ENCODE measurements at places on chromosomes 12 and 14. TPM values are rescaled to one million over a fixed set of nuclear protein-coding genes. Genes with fewer than 3 reads are reported as not detected.

NPFF gene
- not detected for total RNA-seq

DNA sequence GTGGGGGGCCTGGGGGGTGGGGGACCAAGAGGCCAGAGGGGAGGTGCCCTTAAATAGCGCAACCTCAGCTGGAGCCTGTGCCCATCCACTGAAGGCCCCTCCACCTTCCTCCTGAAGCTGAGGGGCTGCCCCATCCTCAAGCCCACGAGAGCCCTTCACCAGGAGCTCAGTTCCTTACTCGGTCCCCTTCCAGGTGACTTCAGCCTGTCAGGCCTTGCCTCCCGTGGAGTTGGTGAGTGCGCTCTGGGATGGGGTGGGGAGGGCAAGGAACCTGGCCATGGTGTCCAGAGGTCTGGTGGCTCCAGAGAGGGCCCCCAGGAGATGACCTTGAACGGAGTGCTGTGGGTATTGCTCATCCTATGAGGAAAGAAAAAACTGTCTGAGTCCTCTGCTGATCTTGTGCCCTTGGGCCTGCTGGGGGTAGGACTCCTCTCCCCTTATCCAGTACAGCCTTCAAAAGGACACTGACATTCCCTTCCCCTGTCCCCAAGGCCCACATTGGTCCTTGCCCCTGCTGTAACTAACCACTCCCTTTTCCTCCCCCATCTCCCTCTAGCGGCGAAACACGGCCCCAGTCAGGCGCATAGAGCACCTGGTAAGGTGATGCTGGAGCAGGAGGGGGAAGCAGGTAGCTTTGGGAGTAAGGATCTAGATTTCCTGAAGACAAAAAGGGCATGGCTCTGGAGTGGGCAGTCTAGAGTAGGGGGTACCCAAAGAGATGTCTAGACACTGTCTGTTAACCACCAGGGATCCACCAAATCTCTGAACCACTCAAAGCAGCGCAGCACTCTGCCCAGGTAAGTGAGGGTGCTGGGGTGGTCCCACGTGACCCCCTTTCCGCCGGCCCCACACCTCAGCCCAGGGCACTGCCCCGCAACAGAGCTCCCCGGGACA lies 3.6 kb downstream of the TNS2 start:
- H3K36me3 ChIP-seq = no peaks in the 10 kb centered on the region
- peak; percentile 79 for DNase-seq
- peak overlapping the region; percentile 95 for H3K4me3 ChIP-seq
- peaks cover 20% of the 10 kb centered on the region for H3K4me1 ChIP-seq

- no peaks in the 10 kb centered on the region for H3K4me1 ChIP-seq
- no peak for DNase-seq
- no peaks in the 10 kb centered on the region for H3K36me3 ChIP-seq
Measured at GRCh38 chr12:14007639-14008038, 26.2 kb upstream of the GRIN2B start.

DNA sequence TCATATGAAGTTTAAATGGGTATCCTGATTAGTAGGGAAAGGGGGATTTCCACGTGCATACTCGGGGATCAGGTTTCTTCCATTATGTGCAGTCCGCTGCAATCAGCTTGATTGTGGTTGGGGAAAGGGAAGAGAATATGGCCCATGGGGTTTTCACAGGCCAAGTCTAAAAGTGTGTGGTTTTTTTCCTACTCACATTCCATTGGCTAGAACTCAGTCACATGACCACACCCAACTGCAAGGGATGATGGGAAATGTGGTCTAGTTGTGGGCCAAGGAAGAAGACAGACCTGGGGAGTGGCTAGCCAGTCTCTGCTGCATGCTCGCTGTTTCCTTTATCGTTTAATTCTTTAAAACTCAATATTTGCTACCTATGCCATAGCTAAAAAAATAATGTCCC lies 105.1 kb downstream of the PRIMA1 start:
- no peaks in the 10 kb centered on the region for H3K4me1 ChIP-seq
- H3K4me3 ChIP-seq = no peak overlapping the region
- peaks cover 20% of the 10 kb centered on the region for H3K27me3 ChIP-seq
- no peak for DNase-seq

ASPG gene
- not detected for total RNA-seq

- DNase-seq = no peak
- H3K36me3 ChIP-seq = peaks cover 15% of the 10 kb centered on the region
- no peak overlapping the region for H3K4me3 ChIP-seq
- no peak overlapping the region for H3K27ac ChIP-seq
- H3K4me1 ChIP-seq = peaks cover 3% of the 10 kb centered on the region
Measured at GRCh38 chr14:71339650-71340415, 432.6 kb downstream of the PCNX1 start.

- no peak overlapping the region for H3K27ac ChIP-seq
- no peaks in the 10 kb centered on the region for H3K36me3 ChIP-seq
Measured at GRCh38 chr14:99619835-99620834, 16.1 kb upstream of the CCDC85C start.

Data from activated naive CD4-positive, alpha-beta T cell treated with anti-CD3 and anti-CD28 coated beads for 36 hours (primary cell).